A549 treated with RU486 at 1 μM for 4 hours (cell line): ENCODE measurements at places on chromosomes 1 and 21. TPM values are rescaled to one million over a fixed set of nuclear protein-coding genes. Genes with fewer than 3 reads are reported as not detected.

MSH4 gene
- not detected in 5 replicates for total RNA-seq

TMPRSS2 gene
- 0.09 to 0.26 TPM (median 0.13 TPM) in 3 of 5 replicates, not detected in the others for total RNA-seq

IGSF5 gene
- not detected in 5 replicates for total RNA-seq

KCNE2 gene
- not detected in 5 replicates for total RNA-seq

PLEKHA6 gene
- total RNA-seq = 16.9 to 32.3 TPM (median 25.3 TPM) in 5 replicates

PSMG1 gene
- total RNA-seq = 71.1 to 96.3 TPM (median 89.2 TPM) in 5 replicates

MPC2 gene
- 46.2 to 79.8 TPM (median 76.4 TPM) in 5 replicates for total RNA-seq

RGS13 gene
- total RNA-seq = not detected in 5 replicates

BTBD8 gene
- 0.23 to 0.86 TPM (median 0.55 TPM) in 5 replicates for total RNA-seq

TNFSF18 gene
- total RNA-seq = not detected in 5 replicates

PLPPR4 gene
- 0.02 TPM in 1 of 5 replicates, not detected in the others for total RNA-seq

GBP2 gene
- 0.65 to 1.3 TPM (median 0.87 TPM) in 5 replicates for total RNA-seq

LCE3D gene
- 0.96 to 1.3 TPM (median 0.97 TPM) in 3 of 5 replicates, not detected in the others for total RNA-seq

PRDX1 gene
- 2,055 to 2,382 TPM (median 2,124 TPM) in 5 replicates for total RNA-seq

CFAP45 gene
- total RNA-seq = 0.49 to 1.1 TPM (median 0.66 TPM) in 5 replicates

FNDC7 gene
- total RNA-seq = 0.06 to 0.09 TPM in 2 of 5 replicates, not detected in the others

CFAP107 gene
- not detected in 5 replicates for total RNA-seq

GPR37L1 gene
- total RNA-seq = 0.14 to 0.19 TPM (median 0.16 TPM) in 5 replicates

LYSMD1 gene
- total RNA-seq = 5.7 to 9.4 TPM (median 6.1 TPM) in 5 replicates

PCAT6 gene
- 2.8 to 4.5 TPM (median 3.1 TPM) in 5 replicates for total RNA-seq

TRIM46 gene
- total RNA-seq = 1.1 to 2.2 TPM (median 1.4 TPM) in 5 replicates

VWA5B1 gene
- not detected in 5 replicates for total RNA-seq

TAS1R1 gene
- total RNA-seq = not detected in 5 replicates

GRIK3 gene
- total RNA-seq = not detected in 5 replicates

ADAMTS4 gene
- not detected in 5 replicates for total RNA-seq

SLAMF9 gene
- total RNA-seq = 0.27 to 0.61 TPM (median 0.45 TPM) in 4 of 5 replicates, not detected in the other

AGBL4 gene
- not detected in 5 replicates for total RNA-seq

MTARC2 gene
- 10.3 to 13.0 TPM (median 10.8 TPM) in 5 replicates for total RNA-seq

FYB2 gene
- not detected in 5 replicates for total RNA-seq

RAB25 gene
- 0.24 TPM in 1 of 5 replicates, not detected in the others for total RNA-seq

TDRD10 gene
- total RNA-seq = not detected in 5 replicates

LORICRIN gene
- not detected in 5 replicates for total RNA-seq

CYP4Z1 gene
- not detected in 5 replicates for total RNA-seq
